ENCODE measurements at places on chromosomes 1 and 21.

DNA sequence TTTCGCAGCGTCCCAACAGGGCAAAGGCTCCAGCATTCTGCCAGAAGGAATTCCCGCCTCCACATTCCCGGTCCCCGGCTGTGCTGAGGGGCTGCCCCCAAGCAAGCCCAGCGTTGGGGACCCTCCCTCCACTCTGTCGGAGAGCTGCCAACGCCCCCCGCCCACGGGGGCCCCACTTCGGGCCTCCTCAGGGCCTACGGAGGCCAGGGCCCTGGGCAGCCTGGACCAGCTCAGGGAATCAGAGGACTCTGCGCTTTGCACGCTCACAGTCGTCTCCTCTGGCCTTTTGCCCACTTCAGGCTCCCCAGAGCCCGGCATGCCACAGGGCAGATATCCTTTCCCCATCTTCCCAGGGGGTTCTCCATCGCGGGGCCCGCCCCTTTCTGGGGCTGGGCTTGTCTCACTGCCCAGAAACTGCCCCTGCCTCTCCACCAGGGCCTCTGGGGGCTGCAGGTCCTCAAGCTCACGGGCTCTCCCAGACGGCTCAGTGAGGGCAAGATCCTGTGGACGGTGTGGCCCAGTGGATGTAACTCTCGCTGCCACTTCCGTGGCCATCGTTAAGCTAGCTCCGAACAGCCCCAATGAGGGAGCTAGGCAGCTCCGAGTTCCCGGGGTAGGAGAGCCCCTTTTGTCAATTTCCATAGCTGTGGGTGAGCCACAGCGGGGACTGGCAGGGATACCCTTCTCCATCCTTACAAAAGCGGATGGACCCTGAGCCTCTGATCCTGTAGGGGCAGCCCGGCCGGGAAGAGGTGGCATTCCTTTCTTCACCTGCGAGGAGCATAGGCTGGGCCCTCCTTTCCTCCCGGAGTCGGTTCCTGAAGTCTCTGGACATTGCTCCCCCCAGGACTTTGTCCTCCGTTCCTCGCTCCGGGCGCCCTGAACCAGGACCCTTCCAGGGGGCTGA is 2.8 kb downstream of the ITPKB start:
- DNase-seq, result no peak

- no peak for DNase-seq
These were observed 115.1 kb downstream of the PROX1 start for GRCh38 chr1:214102907-214103306.

DNA sequence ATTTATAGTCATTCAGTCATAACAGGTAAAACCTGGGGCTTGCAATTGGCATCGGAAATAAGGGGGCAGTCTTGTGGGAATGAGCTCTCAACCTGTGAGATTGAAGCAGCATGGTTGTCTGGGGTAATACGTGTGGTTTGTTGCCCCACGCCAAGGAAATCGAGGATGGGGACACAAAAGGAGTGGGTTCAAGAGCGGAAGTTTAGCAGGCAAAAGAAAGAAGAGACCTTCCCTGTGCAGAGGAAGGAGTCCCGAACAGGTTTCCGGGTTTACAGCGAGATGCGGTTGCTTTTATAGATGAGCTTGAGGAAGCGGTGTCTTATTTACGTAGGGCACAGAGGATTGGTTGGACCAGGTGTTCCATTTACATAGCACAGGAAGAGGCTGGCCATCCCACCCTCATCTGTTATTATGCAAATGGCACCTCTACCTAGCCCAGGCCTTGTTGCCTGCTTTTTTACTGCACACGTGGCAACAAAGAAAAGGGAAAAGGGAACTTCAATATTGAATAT is 37.3 kb downstream of the IFNAR1 start:
- peak; percentile 16 for DNase-seq

GRCh38 chr1:117751321-117751720 is 145.5 kb downstream of the TENT5C start:
- DNase-seq, result no peak

GRCh38 chr1:235908742-235909520 is 42.2 kb upstream of the LYST start:
- DNase-seq, result no peak

DNA sequence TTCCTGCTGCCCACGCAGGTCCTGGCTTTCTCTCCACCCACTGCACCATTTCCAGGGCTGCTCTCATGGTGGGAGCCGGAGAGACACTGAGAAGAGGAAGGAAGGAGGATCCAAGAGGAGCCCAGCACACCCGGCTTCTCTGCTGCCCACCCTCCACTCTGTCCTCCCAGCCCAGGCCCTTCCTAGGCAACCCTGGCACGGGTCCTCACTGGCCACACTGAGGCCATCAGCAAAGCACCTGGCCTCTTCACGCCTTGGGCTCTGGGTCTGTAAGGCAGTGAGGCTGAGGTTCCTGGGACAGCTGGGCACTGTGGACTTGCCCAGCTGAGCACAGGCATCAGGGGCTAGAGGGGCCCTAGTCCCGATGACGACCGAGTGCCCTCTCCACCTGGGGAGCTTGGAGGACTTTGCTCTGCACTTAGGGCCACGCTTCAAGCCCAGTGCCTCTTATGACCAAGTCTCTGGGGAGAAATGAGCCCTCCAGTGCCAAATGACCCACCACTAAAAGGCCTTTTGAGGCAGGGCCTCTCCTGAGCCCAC is 43.1 kb downstream of the PDE9A start:
- no peak for DNase-seq

DNA sequence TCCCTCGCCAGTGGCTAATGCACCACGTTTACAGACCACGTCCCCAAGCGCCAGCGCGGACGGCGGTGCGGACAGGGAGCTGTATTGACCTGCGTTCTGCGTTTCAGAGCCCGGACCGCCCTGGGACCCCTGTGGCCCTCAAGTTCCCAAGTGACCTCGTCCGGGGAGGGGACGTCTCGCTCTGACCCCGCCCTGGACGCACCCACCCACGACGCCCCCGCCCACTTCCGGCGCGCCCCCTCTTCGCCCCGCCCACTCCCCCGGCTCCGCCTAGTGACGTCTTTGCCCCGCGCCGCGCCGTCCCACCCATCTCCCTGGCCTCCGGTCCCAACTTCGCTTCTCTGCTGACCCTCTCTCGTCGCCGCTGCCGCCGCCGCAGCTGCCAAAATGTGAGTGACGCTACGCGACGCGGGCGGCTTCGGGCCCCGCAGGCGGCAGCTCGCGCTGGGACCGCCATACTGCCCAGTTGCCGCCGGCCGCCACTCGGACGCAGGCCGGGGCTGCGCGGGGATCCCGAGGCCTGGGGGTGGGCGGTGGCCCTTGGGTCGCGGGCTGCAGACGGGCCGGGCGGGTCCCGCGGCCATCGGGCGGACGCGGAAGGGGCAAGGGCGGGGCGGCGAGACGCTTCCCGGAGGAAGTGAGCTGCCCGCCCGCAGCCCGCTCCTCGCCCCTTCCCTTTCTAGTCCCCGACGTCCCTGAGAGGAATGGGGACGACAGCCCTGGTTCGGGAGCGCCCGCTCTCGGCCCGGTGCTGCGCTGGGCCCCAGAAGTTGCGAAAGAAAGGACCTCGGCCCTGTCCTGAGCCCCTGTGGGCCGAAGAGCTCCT is at the start of gene VAMP3:
Gene VAMP3, plus strand, starts transcription at position 300 of the 826 bp plus-strand sequence. Its CDS starts 88 bp downstream, at position 388.
- DNase-seq, result peak; percentile 88

DNA sequence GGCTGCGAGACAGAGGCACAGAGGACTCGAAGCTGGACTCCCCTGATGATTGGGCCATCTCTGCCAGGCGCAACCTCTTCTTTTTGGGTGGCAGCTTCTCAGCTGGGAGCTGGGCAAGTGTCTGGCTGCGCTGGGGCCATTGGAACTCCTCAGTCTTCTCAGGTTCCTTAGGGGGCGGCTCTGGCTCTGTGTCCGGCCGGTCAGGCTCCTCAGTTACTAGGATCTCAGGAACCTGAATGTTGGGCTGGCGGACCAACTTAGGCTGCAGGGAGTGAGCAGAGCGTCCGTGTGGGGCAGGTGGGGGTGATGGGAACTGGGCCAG is 97.5 kb upstream of the EDN2 start:
- DNase-seq, result no peak

GRCh38 chr1:167922611-167923074 is 8.7 kb upstream of the ADCY10 start:
- DNase-seq, result no peak

DNA sequence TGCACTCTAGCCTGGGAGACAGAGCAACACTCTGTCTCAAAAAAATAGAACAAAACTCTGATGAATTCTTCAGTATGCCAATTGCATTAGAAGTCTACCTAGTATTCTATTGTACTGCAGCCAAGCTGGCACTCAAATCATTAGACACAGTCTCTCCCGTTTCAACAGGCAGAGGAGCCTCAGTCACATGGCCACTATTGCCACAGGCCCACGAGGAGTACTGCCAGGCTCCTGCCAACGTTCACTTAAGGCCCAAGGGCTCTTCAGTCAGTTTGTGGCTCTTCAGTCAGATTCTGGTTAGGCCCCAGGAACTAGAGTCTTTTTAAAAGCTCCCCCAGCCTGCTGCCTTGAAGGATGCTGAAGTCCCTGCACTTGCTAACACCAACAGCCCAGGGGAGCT is 73.4 kb downstream of the SH3BGR start:
- DNase-seq, result no peak

DNA sequence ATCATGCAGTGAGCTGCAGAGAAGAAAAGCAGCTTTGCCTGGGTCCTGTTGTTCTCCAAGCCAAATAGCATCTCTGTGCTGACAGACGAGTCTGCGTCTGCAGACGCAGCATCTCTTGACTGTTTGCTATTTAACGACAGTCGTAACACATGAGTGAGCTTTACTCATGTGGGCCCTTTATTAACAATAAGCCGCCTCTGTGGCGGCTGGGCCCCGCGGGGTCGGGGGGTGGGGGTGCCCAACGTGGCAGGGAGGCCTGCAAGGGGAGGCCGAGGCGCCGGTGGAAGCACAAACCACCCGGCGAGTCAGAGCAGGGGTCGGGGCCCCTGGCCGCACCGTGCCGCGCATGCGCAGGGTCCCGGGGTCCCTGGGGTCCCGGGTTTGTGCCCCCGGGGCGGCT is 435.1 kb downstream of the KIF26B start:
- no peak for DNase-seq

DNA sequence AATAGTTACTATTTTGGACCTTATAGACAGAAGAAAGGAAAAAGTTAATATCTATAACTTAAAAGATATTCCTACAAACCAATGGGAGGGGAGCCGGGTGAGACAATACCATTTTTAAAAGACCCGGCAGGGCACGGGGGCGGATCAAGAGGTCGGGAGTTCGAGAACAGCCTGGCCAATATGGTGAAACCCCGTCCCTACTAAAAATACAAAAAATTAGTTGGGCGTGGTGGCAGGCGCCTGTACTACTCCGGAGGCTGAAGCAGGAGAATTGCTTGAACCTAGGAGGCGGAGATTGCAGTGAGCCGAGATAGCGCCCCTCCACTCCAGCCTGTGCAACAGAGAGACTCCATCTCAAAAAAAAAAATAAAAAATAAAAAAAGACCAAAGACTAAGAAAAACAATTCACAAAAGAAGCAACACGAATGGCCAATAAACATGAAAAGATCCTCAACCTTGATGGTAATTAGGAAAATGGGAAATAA is 1.2 kb upstream of the PSMB2 start:
- DNase-seq, result no peak

GRCh38 chr1:169003864-169004516 is 102.5 kb upstream of the ATP1B1 start:
- no peak for DNase-seq

Data from hippocampal formation (tissue), 2 donors.